Osteocyte (in vitro differentiated cells): ENCODE measurements at places on chromosomes 5 and 9.

DNA sequence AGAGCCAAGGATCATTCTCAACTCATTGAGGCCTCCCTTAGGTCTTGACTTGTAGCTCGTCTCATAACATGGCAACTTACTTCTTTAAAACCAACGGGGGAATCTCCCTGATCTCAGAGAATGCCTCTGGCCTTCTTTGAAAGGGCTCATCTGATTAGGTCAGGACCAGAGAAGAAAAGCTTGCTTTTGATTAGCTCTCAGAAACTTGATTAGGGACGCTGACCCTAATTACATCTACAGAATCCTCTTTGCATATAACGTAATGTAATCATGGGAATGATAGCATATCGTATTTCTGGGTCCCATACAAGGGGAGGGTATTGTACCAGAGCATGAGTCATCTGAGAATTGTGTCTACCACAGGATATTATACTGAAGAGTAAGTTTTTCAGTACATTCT lies 125.1 kb upstream of the SH3GL2 start:
- no peak for DNase-seq

- no peak for DNase-seq
Observed at GRCh38 chr5:111685969-111686368, 71.0 kb downstream of the NREP start.

DNA sequence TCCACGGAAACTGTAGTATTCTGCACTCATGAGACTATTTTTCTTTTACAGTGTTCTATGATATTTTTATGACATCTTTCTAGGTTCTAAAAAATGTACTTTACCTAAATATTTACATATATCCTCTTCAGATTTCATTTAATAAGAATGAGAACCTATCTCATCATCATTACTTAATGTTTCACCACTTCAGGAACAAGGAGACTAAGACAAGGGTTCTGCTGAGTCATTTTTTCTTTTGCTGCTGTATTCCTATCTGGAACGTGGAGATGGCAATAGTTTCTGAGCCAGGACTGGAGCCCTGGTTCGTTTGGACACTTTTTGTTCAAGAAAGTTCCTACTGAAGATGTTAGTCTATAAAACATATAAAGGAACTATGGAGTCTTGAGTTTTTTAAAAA lies 258.2 kb upstream of the MAP3K1 start:
- no peak for DNase-seq

DNA sequence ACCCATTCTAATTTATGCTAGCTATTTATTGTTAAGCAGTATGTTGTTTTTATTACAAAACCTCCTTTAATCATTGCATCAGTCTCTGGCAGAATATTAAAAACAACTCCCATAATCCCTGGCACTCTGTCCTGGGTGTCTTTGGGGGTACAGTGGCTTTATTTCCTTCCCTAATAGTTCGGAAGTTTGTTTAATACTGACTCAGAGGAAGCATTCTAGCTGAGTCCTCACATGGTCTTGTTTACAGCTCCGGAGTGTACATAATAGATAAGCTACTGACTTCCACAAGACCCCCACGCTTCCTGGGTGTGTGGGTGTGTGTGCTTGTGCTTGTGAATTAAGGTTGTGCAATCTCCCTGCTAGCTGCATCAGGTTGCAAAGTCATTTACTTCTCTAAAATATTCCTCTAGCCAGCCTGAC lies 149.8 kb upstream of the CDKN2B start:
- DNase-seq: no peak

- no peak for DNase-seq
Observed at GRCh38 chr5:148202531-148203203, at the start of gene SPINK6. Gene SPINK6 (plus strand): TSS chr5:148203042. CDS start chr5:148203097, 55 bp downstream.

GRCh38 chr9:127567035-127567729 lies 44.9 kb upstream of the STXBP1 start:
- no peak for DNase-seq

GRCh38 chr5:72210888-72211678 lies 103.8 kb downstream of the MAP1B start:
- no peak for DNase-seq

GRCh38 chr5:172319708-172320441 lies 36.3 kb upstream of the UBTD2 start:
- DNase-seq: no peak

- no peak for DNase-seq
Observed at GRCh38 chr5:117713585-117714198, 1139.1 kb upstream of the SEMA6A start.

GRCh38 chr9:99076483-99077171 lies 28.3 kb upstream of the TGFBR1 start:
- no peak for DNase-seq

DNA sequence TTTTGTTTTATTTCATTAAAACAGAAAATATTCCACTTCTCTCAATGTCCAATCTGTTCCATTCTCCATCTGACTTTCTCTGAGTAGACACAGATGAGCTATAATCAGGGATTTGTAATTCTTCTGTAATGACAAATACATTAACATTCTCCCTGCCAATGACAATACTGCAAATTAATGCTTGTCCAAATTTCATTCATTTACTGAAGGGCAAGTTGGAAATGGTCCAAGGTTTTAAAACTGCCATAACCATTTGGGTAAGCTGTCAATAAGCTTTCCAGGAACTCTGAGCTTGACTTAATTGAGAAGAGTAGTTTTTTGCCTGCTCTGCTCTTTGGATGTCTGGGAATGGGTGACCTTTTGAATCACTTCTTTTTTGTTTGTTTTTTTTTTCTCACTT lies 253.5 kb downstream of the DMRTA1 start:
- no peak for DNase-seq

DNA sequence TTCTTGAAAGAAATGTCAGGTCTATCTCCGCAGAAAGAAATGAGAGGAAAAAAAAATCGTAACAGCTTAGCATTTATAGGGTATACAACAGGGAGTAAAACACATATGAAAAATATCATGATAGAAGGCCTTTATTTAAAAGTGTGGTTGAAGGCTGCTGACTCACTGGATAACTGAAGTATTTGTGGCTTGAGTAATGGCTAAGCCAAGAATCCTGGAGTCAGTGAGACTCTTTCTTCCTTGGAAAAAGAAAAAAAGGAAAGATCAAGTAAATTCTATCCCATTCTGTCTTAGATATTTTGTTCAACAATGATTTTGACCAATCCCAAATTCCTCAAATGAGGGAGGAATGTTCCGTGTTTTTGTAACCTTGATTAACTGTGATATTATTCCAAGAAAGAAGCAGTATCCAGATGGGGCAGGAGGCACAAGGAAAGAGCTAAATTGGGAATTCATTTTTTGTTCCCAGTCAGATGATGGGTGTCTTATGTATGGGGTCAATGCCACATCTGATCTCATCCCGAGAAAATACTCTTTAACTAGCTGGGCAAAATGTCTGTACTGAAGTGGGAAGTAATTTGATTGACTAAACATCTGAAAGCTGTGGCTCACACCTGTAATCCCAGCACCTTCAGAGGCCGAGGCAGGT lies 64.3 kb upstream of the MYO10 start:
- DNase-seq: no peak

- DNase-seq: peak; percentile 94
Observed at GRCh38 chr5:181243564-181244343, at the start of gene RACK1. Gene RACK1 (minus strand): TSS chr5:181243906. CDS start chr5:181243800, 106 bp downstream.

- no peak for DNase-seq
Observed at GRCh38 chr5:138180183-138180782, 1.4 kb downstream of the KIF20A start.
